ENCODE measurements at places on chromosomes 12 and 14.

GRCh38 chr14:53601409-53601808 is 355.2 kb downstream of the BMP4 start:
- DNase-seq: no peak

DNA sequence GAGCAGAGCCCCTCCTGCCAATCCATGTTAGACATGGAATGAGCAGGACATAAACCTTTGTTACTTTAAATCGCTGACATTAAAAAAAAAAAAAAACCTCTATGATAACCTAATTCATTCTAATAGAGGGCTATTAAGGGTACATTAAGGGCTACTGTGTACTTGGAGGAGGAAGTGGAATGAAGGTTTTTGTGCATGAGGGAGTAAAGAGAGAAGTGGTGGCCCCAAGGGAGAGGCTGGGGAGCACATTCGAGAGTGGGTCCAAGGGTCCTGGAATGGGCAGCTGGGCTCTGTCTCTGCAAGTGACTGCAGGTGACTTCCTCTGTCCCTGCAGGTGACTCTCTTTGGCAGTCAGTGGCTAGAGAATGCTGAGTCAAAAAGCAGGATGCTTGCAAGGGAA is 32.1 kb upstream of the PTGDR start:
- no peak for DNase-seq

DNA sequence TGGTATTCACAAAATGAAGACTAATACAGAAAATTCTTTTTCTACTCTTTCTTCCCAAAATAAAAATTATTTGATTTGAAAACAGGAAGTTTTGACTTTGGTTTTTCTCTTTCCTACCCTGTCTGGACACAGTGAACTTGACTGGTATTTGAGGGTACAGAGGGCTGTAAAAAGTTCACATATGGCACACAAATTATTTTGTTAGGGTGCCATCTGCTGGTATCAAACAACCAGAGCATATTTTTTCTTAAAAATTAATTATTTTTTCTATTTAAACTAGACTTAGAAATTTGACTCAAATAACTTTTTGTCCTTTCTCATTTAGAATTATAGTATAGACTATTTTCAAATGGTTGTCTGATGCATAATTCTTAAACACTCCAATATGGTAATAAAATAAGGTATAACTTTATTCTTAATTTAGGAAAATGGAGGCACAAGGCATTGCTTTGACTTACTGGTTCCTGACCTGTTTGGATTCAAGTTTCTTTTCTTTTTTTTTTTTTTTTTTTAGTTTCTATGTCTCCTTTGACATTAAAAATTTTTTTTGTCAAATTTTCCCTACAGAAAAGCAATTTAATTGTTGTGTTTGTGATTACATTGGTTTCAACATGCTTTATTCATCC is 390.6 kb downstream of the PRKD1 start:
- DNase-seq: peak; percentile 0

GRCh38 chr12:12901158-12901791 is 9.9 kb downstream of the GPRC5A start:
- DNase-seq: no peak

DNA sequence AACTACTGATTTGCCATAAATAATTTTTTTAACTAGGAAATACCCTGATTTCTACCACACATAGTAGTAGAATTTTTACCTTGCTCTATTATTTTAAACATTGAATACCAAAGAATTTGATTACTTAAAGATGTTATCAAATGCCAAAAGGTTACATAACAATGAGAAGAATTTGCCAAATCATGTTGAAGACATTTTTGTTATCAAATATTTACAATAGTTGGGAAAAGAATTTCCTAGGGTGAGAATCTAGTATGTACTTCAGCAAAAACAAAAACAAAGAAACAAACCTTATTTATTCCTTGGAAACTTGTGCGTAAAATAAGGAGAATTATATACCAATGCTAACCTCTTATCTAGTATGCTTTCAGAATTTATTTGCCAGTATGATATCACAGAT is 107.2 kb downstream of the SCAF11 start:
- DNase-seq: no peak

GRCh38 chr14:65242732-65243134 is 140.4 kb upstream of the MAX start:
- DNase-seq: no peak

DNA sequence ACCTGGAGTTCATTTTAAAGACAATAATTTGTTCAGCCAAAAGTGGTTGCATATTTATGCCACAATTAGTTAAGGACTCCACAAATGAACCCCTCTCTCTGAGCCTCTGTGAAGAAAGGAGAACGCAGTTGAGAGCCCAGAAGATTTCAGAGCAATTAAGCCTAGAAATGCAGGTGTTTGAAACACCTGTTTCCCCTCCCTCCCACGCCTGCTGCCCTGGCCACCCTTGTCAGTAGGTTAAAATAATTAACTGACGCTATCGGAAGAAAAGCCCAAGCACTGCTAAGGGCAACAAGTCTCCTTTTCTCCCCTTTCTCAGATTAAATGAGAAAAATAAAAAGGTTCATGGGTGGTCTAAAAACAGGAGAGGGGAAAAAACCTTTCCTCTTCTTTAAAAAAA is 99.2 kb downstream of the PPM1A start:
- DNase-seq: no peak

GRCh38 chr14:89669193-89669592 is 252.2 kb upstream of the FOXN3 start:
- DNase-seq: no peak

DNA sequence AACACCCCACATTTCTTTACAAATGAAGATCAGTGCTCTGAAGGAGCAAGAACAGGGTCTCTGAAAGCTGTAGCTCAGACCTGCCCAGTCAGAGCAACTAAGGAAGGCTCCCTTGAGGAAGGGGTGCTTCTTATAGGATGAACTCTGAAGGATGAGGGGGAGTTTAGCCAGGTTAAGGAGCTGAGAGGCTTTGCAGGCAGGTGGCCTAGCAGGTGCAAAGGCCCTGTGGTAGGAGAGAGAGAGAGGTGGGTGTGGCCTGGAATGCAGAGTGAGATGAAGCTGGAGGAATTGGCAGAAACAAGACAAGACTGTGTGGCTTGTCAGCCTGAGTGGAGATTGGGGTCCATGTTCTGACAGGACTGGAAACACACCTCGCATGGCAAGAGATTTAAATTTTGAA is 20.5 kb upstream of the FAM222A start:
- DNase-seq: no peak

DNA sequence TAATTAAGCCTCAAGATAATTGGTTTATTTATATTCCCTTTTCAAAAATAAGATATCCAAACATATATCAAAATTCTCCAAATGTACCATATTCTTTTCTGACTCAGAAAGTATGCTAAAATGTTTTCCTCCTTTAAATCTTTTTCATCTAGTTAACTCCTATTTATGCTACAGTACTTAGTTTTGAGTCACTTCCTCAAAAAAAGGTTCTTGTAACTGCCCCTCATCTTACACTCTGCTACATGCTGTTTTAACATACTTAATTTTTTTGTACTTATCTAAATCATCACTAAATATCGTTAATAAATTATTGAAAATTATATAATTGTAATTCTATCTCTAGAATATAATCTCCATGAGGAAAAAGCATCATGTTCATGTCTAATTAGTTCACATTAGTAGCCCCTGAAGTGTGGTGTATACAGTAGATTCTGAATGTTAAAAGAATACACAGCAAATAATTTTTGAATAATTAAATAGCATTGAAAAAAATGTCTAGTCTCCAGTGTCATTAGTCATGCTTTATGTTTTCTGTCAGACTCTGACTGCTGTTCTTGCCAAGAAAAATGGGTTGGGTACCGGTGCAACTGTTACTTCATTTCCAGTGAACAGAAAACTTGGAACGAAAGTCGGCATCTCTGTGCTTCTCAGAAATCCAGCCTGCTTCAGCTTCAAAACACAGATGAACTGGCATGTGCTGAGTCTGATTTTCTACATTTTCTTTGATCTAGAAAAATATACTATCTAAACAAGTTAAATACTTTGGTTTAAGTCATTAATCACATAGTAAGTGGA is 3.5 kb downstream of the KLRD1 start:
- DNase-seq: peak; percentile 26

GRCh38 chr14:24894583-24895242 is 155.2 kb downstream of the STXBP6 start:
- DNase-seq: no peak

- DNase-seq: peak; percentile 42
Measured at GRCh38 chr14:44846232-44846824, 115.4 kb downstream of the KLHL28 start.

- no peak for DNase-seq
Measured at GRCh38 chr12:121145221-121145620, 12.5 kb downstream of the P2RX7 start.

- no peak for DNase-seq
Measured at GRCh38 chr14:62133776-62134550, 371.7 kb downstream of the SNAPC1 start.

- DNase-seq: no peak
Measured at GRCh38 chr14:99546234-99546879, 57.6 kb downstream of the CCDC85C start.

GRCh38 chr14:72380456-72380855 is 448.2 kb downstream of the RGS6 start:
- DNase-seq: no peak

DNA sequence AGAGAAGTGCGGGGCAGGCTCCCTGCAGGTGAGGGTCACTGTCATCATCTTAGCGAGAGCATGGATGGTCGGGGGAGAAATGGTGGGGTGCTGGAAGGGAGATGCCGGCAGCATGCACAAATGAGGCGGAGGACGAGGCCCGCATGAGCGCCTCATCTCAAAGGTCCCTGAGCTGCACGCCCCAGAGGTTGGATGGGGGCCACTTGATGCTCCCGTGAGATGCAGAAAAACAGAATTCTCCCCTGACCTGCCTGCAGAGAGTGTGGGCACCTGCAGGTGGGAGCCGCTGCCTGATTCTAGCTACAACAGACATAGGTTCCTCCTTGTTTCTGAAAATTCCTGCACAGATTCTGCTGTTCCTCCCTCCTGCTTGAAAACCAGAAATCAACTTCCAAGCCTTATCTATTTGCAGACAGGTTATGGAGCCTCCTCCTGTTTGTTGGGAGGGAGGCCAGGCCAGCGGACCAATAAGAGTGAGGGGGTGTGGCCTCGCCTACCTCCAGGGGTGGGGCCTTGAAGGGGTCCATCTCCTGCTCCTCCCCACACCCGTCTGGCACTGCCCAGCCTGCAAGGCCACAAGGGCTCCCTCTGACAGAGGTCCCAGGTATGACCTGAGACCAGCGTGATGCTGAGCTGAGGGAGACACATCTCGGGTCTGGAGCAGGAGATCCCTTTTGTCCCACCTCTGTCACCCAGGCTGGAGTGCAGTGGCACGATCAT is 67.2 kb downstream of the KDM2B start:
- DNase-seq: peak; percentile 61

- DNase-seq: no peak
Measured at GRCh38 chr12:100833282-100833681, 38.7 kb downstream of the ANO4 start.

GRCh38 chr12:127389923-127390322 is 877.0 kb upstream of the TMEM132C start:
- DNase-seq: no peak

DNA sequence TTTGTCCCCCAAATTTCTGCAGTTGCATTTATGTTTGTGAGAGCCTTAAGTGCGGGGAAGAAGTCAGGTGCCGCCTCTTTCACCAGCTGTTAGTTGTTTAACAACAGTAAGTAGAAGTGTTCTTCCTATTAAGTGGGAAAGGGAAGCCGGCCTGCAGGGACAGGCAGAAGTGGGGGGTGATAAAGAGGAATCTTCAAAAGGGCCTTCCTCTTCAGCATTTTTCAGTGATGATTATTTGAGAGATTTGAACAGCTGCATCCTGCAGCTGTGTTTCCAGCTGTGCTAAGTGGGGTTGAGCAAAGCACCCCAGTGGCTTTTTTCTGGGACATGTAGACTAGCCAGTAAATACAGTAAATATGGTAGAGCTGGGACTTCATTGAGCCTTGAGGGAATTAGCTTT is 32.1 kb upstream of the SLC38A1 start:
- no peak for DNase-seq

GRCh38 chr14:50410071-50410470 is 13.4 kb upstream of the CDKL1 start:
- DNase-seq: no peak

GRCh38 chr14:89430391-89431236 is 13.6 kb upstream of the FOXN3 start:
- peak; percentile 84 for DNase-seq

DNA sequence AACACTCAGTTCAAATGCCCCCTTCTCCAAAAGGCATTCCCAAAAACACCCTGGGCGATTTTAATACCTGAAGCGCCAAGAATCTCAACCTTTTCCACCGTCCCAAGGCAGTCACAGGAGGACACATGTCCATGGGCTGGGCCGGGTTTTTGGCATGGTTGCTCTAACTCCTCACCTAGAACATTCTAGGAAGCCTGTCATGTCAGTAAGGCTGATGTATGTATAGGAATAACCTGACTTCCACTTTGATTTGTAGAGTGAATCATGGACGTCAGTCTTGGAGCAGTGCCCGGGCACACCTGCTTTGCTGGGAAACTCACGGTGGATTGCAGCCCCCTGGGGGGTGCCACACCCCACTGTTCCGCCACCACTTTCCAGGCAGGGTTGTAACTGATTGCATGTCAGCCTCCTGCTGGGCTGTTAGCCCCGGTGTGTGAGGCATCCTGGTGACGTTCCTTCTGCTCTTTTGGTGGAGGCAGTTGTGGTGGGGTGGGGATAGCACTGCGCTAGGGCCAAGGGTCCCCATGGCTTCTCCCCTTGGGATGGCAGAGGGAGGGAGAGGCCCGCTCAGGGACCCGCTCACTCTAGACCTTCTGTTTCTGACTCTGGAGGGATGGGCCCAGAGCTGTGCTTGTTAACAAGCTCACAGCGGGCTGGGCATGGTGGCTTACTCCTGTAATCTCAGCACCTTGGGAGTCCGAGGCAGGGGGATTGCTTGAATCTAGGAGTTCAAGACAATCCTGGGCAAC is 35.2 kb upstream of the FAM181A start:
- no peak for DNase-seq

DNA sequence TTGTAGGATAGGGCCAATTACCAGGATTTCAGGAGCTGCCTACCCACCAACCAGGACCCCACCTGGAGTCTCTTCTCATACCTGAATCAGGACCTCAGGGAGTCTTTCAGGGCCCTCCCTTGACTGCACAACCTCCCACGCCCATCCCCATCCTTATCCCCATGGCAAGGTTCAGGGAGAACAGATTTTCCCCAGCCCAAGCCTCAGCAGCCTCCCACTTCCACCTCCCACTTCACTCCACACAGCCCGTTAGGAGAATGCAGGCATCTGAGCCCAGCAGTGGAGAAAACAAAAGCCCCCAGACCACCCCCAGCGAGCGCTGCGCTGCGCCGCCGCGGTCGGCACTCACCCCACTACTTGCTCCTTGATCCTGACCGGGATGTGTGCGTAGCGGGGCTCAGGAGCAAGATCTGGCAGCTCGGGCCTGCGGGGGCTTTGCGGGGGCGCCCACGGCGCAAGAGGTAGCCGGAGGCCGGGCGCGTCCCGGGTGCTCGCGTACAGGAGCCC is 1.4 kb downstream of the B4GALNT1 start:
- no peak for DNase-seq

GRCh38 chr12:93059925-93060665 is 131.0 kb upstream of the EEA1 start:
- no peak for DNase-seq

GRCh38 chr14:68957775-68958174 is 21.3 kb downstream of the ACTN1 start:
- no peak for DNase-seq

Data from CD4-positive, CD25-positive, alpha-beta regulatory T cell (primary cell).